Brain microvascular endothelial cell (primary cell): ENCODE measurements at places on chromosomes 4 and X.
A peak's percentile ranks its signal among the peaks of the same experiment; 100 is the strongest.

DNA sequence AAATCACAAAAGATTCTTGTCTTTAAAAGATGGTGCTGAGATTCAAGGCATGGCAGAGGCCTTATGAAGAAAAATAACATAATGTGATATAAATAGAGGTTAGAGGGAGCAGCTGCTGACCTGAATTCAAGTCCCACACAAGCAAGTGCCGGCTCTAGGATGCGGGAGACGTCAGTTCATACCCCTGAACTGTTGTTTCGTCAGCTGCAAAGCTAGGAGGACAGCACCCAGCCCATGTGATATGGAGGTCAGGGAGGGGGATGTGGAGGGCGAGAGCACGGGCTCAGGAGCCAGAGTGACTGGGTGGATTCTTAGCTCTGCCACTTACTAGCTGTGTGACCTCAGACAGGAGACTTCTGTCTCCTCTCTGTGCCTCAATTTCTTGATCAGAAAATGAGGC lies 77.9 kb downstream of the JAKMIP1 start:
- no peak for DNase-seq

GRCh38 chrX:48736303-48736702 lies 25.2 kb upstream of the GLOD5 start:
- no peak for DNase-seq

DNA sequence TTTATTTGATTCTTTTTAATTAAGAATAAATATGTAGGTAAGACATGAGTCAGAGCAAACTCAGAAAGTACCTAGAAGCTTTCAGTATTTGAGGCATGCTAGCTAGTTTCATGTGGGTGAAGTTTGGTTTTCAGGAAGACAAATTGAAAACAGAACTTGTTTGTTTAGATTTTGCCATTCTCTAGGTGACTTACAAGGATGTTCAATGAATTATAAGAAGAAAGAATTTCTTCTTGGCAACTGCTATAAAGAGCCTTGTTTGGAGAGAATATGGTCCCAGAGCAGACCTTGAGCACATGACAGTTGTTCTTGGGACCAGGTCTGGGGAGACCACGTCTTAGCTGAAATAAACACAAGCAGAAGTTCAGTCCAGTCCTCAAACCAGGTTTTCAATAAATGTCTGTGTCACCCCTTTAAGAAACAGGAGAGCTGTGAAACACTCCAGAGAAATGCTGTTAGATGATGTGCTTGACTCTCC lies 38.0 kb upstream of the IL21 start:
- no peak for DNase-seq

- DNase-seq: no peak
Measured at GRCh38 chr4:15945516-15945915, 7.0 kb upstream of the FGFBP1 start.

- no peak for DNase-seq
Measured at GRCh38 chr4:42678512-42678911, 21.6 kb upstream of the ATP8A1 start.

- DNase-seq: no peak
Measured at GRCh38 chrX:127207326-127207725, 387.8 kb downstream of the PRR32 start.

- DNase-seq: no peak
Measured at GRCh38 chr4:17115583-17115982, 217.1 kb upstream of the LDB2 start.

- no peak for DNase-seq
Measured at GRCh38 chrX:106649523-106650428, 38.0 kb downstream of the RADX start.

GRCh38 chr4:94889523-94889922 lies 131.8 kb downstream of the BMPR1B start:
- no peak for DNase-seq

DNA sequence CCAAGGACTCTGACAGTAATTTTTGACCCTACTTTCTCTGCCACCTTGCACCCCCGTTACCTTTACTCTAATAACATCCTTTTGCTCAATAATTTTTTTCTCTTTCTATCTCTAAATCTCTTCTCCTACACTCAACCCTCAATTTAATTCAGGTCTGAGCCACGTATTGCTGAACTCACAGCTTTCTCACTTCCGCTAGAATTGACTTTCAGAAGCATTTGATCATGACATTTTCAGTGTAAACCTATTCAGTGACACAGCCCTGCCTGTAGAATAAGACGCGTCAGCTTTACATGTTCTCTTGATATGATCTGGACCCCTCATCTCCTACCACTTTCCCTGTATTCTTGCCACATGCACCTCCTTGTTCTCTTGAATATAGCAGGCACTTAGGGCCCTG lies 439.5 kb upstream of the MAGEB2 start:
- no peak for DNase-seq

DNA sequence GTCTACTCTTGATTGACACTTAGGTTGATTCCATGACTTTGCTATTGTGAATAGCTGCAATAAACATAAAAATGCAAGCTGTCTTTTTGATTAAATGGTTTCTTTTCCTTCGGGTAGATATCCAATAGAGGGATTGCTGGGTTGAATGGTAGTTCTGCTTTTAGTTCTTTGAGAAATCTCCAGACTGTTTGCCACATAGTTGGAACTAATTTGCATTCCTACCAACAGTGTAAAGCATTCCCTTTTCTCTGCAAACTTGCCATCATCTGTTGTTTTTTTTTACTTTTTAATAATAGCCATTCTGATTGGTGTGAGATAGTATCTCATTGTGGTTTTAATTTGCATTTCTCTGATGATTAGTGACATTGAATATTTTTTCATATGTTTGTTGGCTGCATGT lies 122.2 kb upstream of the PRKG2 start:
- no peak for DNase-seq

- DNase-seq: peak; percentile 70
Measured at GRCh38 chr4:98939892-98940298, 11.0 kb upstream of the EIF4E start.

DNA sequence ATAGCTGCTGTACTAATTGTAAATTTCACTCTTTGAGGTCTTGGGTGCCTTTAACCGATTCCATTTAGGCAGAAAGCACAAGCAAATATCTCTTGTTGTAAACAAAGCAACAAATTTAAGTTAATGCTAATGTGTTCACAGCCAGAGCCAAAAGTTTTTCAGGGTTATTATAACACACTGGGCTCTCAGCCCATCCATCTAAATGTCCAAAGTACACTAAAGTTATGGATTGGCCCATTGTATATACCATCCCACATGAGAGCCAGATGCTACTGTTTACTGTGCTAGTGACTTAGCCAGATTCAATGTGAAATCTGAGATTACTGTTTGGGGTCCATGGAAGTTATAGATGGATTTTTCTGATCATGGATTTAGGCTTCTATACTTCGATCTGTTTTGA lies 186.7 kb downstream of the LARP7 start:
- DNase-seq: no peak

GRCh38 chr4:185672618-185673017 lies 137.3 kb upstream of the PDLIM3 start:
- no peak for DNase-seq

DNA sequence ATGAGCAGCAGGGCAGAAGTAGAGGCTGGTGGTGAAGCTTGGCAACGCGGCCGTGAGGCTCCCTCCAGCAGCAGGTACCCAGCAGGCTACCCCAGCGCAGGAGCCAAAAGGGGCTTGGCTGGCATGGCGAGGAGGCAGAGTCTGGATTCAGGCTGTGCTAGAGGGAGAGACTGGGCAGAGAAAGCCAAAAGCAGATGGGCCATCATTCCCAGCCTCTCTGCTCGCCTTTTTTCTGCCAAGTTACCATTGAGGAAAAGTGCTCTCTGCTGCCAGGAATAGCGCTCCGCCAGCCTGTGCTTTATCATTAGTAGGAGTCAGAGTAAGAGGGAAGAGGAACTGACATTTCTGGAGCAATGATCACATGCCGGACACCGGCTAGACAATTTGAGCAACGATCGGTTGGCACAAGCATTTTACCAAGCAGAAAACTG lies 28.7 kb upstream of the MAP3K15 start:
- no peak for DNase-seq

- no peak for DNase-seq
Measured at GRCh38 chr4:168118116-168118655, 25.8 kb downstream of the ANXA10 start.

GRCh38 chrX:113849408-113849807 lies 734.5 kb upstream of the HTR2C start:
- DNase-seq: no peak

DNA sequence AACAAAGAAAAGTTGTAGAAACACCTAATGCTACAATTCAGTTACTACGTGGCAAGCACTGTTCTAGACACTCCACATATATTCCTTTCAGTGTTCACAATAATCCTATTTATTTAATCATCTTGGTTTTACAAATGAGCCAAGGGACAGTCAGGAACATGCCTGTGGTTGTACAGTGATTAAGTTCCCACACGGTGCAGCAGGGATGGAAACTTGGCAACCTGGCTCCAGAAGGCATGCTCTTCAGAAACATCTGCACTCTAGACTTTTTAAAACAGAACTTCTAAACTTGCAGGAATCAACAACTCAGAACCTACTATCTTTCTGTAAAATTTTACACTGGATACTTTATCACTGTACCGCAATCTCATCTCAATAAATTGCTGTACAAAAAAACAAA lies 32.1 kb downstream of the TAPT1 start:
- peak; percentile 7 for DNase-seq

DNA sequence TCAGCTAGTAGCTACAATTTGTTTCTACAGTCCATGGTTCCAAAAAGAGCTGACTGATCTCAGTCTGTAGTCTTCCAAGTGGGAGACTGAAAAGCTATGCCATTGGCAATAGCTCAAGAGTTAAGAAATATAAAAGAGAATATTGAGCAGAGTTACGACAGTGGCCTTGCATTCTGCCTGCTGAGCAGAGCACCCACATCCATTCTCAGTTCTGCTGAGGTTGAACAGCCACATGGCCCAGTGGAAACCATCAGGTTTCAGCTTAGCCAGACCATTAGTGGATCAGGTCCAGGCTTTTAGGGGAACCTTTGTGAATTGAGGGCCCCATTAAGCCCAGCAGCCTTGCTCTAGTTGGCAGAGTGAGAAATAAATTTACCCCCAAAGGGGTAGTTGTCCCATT lies 28.1 kb downstream of the ZNF81 start:
- DNase-seq: no peak

- DNase-seq: no peak
Measured at GRCh38 chr4:148261848-148262247, 180.4 kb downstream of the NR3C2 start.

GRCh38 chr4:116005037-116005805 lies 891.8 kb upstream of the NDST4 start:
- no peak for DNase-seq

GRCh38 chr4:25477221-25477620 lies 100.2 kb downstream of the ANAPC4 start:
- peak; percentile 46 for DNase-seq

- no peak for DNase-seq
Measured at GRCh38 chrX:124338733-124339514, 6.5 kb downstream of the TEX13D start.

DNA sequence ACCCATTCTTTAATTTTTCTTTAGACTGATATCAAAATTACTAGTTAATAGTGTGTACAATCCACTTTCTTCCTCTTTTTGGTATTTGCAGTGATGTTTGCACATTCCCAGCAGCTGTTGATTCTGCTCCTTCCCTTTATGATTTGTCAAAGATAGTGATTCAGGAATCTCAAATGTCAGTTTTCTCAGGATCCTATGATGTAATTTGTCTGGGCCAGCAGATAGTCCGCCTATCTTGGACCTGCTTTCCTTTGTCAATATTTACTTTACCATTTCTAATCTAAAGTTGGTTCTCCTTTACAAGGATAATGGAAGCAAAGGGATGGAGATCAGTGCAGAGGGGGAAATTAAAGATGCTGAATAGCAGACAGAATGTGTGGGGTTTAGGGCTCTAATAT lies 122.1 kb downstream of the REELD1 start:
- peak; percentile 35 for DNase-seq

DNA sequence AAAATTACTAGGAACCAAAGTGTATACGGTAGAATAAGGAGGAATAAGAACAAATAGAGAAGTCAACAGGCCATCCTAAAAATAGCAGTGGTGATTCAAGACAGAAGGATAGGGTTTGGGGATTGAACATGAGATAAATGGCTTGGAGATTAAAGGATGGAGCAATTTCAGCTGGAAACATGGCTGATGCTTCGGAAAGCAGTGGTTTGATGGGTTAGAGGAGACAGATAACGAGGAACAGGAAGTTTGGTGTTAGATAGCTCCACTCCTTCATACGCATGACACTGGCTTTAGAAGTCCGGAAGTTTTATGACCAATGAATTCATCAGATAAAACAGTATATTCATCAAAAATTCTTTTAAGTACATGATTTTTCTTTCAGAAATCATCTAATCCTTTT lies 70.8 kb upstream of the GALNTL6 start:
- no peak for DNase-seq

DNA sequence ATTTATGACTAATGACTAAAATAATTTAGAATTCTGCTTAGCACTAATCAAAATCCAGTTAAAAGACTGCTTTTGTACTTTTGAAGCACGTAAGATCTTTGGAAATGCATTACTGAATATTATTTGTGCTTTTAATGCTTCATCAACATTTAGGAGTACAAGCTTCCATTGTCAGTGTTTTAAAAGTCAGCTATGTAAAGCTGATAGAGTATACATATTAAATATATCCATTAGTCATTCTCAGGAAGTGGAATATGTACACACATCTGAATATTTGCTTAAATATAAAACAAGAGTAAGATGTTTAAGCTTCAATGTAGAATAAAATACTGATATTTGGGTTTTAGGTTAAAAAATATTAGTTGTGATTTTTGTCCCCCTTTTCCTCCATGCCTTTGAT lies 54.1 kb downstream of the ANK2 start:
- DNase-seq: no peak

- DNase-seq: no peak
Measured at GRCh38 chr4:39422247-39422646, 15.5 kb downstream of the KLB start.

DNA sequence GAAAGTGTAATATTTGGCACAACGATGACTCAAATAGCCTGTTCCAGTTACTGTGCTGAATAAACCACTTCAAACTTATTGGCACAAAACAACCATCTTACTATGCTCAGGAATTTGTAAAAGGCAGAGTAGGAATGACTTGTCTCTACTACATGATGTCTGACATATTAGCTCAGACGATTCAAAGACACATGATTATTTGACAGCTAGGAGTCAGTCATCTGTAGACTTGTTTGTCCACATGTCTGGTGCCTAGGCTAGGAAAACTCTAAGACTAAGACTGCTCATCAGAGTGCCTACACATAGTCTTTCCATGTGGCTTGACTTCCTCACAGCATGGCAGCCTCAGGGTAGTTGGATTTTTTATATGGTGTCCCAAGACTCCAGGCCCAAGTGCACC lies 154.5 kb downstream of the FANCB start:
- DNase-seq: peak; percentile 7

GRCh38 chr4:71558248-71558647 lies 219.4 kb downstream of the SLC4A4 start:
- DNase-seq: no peak
